ENCODE measurements at places on chromosomes 16 and 17.

DNA sequence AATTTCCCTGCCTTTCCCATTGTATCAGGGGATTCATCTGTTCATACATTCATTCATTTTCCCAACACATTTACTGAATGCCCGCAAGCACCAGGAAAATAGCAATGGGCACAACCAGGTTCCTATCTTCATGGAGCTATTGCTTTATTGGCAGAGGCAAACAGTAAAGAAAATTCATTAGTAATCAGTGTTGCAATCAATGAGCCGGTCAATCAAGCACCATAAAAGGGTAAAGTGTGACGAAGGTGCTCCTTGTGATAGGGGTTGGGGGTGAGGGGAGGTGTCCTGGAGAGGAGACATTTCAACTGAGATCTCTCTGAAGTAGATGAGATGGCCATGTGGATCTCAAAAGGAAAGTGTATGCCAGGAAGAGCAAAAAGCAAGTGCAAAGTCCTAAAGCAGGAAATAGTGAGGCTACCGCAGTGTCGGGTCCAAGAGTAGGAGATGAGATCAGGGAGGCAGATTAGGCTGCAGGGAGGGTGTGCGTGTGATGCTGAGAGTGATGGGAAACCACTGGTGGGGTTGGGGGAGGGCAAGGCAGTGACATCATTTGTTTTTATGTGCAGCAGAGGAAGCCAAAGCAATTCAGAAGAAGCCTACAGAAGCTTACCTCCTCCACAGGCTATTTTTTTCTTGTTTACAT, 28.4 kb downstream of the CDH13 start:
- DNase-seq: no peak

DNA sequence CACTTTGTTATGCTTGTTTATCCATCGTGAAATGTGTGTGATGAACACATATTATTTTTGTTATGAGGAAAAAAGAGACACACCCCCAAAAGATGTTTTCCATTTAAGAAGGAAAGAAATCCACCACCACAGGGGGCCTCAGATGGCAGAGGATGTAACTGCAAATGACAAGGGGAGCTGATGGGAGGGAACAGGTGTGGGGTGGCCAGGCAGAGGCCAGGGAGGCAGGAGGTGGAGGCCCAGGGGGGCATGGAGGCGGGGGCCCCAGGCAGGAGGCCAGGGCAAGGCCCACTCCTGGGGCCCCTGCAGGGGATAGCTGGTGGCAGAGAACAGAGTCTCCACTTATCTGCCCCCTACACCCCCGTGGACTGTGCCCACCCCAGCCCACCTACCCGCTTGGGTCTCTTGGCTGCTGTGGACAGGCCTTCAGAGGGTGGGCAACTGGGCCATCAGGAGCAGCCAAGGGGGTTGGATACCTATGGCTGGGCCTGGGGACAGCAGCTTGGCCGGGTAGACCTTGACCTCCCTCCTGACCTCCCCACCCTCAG, 28.0 kb downstream of the PPL start:
- no peak for DNase-seq

- no peak for DNase-seq
Measured at GRCh38 chr16:1926271-1926670, 8.1 kb upstream of the HS3ST6 start.

GRCh38 chr16:55330781-55331647, 7.0 kb downstream of the IRX6 start:
- DNase-seq: no peak

DNA sequence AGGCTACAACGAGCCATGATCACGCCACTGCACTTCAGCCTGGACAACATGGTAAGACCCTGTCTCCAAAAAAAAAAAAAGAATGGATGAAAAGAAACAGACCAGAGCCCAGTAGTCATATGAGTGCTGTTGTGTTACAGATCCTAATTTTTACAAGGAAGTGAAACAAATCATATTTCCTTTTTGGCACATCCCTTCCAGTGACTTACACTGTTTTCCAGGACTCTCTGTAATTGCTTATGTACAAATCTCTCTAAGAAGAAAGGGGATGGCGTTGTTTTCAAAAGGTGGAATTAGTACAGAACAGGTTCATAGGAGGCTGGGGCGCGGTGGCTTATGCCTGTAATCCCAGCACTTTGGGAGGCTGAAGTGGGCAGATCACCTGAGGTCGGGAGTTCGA, 19.8 kb upstream of the ZNF594 start:
- no peak for DNase-seq

DNA sequence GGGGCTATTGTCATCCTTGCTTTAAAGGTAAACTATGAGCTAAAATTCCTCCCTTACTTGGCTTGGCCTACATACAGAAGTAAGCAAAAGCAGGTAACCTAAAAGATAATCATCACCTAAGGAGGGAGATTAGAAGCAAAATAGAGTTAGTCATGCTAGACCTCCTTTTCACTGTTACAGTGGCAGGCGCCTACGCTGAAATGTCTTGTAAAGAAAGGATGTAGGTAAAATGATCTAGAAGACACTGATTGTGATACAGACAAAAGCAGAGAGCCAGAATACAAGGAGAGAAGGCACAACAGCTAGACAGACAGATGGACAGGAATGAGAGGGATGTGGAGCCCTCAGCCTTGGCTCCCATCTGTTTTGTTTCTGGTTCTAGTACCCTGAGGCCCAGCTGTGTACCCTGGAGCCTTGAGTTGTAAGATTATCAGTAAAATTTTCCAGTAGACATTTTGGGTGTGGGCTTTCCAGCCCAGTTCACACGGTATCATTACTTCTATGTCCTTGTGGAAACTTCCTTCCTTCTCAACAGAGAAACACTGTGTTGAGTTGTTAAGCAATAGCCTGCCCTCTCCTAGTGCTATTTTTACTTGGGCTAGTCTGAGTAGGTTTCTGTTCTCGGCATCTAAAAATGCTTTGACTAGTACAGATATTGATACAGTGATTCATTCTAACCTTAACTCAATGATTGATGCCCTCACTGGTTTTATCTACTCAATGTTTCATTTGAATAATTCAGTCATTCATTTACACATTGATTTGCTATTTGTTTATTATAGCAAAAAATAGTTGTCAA, 7.7 kb upstream of the C16orf78 start:
- no peak for DNase-seq

GRCh38 chr17:67107171-67107570, 62.8 kb downstream of the CACNG1 start:
- DNase-seq: no peak

DNA sequence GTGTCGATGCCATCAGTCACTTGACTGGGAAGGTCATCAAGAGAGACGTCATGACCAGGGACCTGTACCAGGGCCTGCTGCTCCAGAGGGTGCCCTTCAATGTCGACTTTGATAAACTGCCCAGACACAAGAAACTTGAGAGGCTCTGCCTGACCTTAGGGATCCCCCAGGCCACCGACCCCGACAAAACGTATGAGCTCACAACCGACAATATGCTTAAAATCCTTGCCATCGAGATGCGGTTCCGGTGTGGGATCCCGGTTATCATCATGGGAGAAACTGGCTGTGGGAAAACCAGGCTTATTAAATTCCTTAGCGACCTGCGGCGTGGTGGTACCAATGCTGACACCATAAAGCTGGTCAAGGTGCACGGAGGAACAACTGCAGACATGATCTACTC, 69.6 kb upstream of the ENDOV start:
- DNase-seq: no peak

- DNase-seq: no peak
Measured at GRCh38 chr17:54324813-54325212, 502.1 kb downstream of the KIF2B start.

GRCh38 chr17:11997972-11998233, 628 bp upstream of the ZNF18 start:
- no peak for DNase-seq

GRCh38 chr16:85736921-85737320, 14.0 kb downstream of the C16orf74 start:
- no peak for DNase-seq

GRCh38 chr16:87050142-87050541, 267.1 kb downstream of the C16orf95 start:
- no peak for DNase-seq

GRCh38 chr16:78218856-78219651, 119.6 kb downstream of the WWOX start:
- no peak for DNase-seq

DNA sequence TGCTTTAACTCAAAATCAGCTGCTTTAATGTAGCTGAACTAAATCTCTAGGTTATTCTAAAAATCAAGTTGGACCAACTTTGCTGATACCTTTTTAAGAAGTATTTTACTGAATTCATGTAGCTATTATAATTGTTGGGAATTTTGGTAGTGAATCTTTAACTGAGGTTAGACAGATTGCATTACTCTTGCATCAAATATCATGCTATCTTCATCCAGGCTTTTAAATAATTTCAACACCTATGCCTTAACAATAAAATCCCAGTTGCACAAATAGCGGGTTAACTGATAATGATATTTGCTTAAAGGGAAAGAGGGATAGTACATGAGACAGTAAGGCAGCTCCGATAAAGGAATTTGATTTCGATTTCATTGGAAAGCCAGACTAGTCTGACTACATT, 241.3 kb upstream of the TBX2 start:
- DNase-seq: no peak

DNA sequence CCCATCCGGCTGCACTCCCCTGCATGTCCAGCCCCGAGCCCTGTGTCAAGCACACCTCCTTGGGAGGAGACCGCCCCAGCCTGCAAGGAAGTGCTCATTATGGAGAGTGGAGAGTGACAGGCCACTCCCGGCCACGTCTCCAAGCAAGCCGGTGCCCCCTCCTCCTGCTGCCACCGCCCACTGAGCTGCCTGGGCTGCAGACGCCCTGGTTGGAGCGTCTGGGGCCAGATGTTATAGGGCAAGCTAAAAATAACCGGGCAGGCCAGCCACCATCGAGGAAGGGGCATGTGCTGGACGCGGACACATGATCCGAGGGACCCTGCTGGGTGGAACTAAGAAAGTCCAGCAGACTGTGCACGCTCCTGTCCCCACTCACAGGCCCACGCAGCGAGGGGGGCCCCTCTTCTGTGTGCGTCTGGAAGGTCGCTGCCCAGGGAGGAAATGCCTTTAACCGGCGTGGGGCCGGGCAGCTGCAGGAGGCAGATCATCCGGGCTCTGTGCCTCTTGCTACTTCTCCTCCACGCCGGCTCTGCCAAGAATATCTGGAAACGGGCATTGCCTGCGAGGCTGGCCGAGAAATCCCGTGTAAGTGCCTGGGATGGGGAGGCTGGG, at the start of gene WFDC1:
Gene WFDC1, plus strand, starts transcription at position 348 of the 612 bp plus-strand sequence. Its CDS starts 94 bp downstream, at position 442.
- DNase-seq: peak; percentile 80

DNA sequence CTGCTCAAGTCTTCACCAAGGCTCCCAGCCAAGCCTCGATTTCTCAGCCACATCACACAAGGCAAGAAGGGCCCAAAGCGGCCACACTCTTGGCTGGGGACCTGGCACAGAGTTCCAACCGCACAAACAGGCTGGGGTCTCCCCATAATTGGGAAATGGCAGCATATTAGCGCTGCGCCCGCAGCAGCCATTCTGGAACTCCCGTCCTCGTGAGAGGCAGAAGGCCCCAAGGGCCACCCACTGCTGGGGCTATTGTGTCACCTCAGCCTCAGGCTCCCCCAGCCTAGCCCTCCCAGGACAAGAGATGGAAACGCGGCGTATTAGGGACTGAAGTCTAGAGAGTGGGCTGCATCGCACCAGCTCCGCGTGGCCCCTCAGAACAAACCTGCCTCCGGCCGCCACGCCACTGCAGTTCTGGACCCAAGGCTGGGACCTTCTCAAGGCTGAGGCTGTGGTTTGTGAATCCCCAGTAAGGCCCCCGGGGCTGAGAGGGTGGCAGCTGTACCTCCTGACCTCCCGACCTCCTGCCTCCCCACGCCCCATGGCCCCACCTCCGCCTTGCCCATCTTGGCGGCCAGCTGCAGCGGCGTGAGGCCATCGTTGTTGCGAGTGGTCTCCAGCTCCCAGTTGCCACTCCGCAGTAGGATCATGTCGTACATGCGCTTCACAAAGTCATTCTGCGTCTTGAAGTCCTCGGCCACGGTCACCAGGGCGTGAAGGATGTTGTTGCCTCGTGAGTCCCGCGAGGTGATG, 25.3 kb downstream of the TRPV3 start:
- DNase-seq: no peak

GRCh38 chr17:37570527-37571093, 38.6 kb downstream of the SYNRG start:
- DNase-seq: peak; percentile 18

Measured in umbilical cord (tissue), 2 donors.